ENCODE measurements at places on chromosomes 5 and 9. TPM values are rescaled to one million over a fixed set of nuclear protein-coding genes. Genes with fewer than 3 reads are reported as not detected.

The WDR38 gene
- total RNA-seq: not detected

The ZBTB5 gene
- total RNA-seq: 11.7 TPM

The IFNB1 gene
- total RNA-seq: not detected

The SYK gene
- 0.35 TPM for total RNA-seq

The NUDT2 gene
- 29.2 TPM for total RNA-seq

The BHMT2 gene
- not detected for total RNA-seq

The LCN10 gene
- 0.08 TPM for total RNA-seq

The FBP1 gene
- 1.3 TPM for total RNA-seq

The ADAMTS19 gene
- not detected for total RNA-seq

The BBLN gene
- total RNA-seq: 95.0 TPM

The SETX gene
- 62.7 TPM for total RNA-seq

The SLIT3 gene
- not detected for total RNA-seq

The HTR1A gene
- not detected for total RNA-seq

The NMRK1 gene
- 50.2 TPM for total RNA-seq

Data from activated naive CD4-positive, alpha-beta T cell treated with anti-CD3 and anti-CD28 coated beads, Interleukin-2, amount 10 ng/mL, durations not matched to agents 5 hours and 36 hours (primary cell).